ENCODE measurements at places on chromosomes 5 and 9. TPM values are rescaled to one million over a fixed set of nuclear protein-coding genes. Genes with fewer than 3 reads are reported as not detected.
A peak's percentile ranks its signal among the peaks of the same experiment; 100 is the strongest.

GRCh38 chr5:172544371-172545095, 90.2 kb upstream of the SH3PXD2B start:
- DNase-seq = peak; percentile 92

DNA sequence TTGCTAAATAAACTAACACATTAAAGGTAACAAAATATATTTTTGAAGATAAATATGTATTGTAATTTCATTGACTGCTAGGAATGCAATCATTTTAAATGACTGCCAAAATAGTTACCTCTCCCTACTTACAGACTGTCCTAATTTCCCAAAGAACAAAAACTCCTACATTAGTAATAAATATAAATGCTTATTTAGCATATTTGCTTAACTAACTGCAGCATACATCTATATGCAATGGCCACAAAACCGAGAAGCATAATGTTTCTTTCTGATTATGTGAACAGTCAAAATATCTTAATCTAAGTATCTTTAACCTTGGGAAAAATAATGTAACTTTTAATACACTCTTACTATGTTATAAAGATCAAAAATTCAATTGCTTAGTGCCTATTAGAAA, 431.7 kb downstream of the HCN1 start:
- DNase-seq = no peak

Gene MARCOL
- total RNA-seq = not detected

- DNase-seq = no peak
These were observed 433.7 kb upstream of the ACO1 start for GRCh38 chr9:31950756-31951155.

Gene PCAT7
- not detected for total RNA-seq

DNA sequence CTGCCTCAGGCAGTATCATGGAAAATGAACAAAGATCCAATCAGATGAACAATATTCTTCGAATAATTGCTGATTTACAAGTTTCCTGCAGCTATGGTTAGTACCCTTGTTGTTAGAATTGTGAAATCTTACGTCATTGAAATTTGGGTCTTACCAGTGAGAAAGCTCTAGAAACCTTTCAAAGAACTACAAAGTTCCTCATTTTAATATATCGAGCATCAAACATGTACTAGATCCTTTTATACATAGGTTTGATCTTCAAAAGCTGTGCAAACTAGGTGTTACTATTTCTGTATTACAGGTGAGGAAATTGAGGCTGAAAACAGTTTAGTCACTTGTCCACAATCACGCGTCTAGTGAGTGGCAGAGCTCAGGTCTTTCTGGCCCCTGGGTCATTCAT, 43.7 kb upstream of the ANGPTL2 start:
- DNase-seq = no peak

Gene WNT8A
- total RNA-seq = not detected

DNA sequence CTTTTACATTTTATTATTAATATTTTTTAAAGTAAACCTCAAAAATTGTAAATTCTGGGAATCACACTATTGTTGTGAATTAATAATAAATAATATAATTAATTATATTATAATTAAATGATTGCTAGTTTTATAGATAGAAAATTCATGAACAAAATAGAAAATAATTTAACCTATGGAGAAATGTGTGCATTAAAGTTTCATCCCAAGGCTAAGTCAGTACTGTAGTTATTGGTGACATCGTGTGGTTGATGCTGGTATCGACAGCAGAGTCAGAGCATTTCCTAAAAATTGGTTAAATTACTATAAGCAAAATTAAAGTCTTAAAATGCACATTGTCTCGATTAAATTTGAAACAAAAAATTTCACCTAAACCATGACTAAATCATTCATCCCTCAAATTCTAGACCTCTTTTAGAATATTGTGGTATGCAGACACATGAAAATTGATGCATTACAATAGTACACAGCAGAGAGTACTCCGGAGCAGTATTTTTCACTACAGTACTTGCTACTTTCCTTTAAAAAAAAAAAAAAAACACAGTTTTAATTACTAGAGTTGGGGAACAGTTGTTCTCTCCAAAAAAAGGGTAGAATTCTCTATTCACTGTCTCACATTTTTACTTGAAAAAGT, 73.9 kb downstream of the RORB start:
- peak; percentile 59 for DNase-seq

DNA sequence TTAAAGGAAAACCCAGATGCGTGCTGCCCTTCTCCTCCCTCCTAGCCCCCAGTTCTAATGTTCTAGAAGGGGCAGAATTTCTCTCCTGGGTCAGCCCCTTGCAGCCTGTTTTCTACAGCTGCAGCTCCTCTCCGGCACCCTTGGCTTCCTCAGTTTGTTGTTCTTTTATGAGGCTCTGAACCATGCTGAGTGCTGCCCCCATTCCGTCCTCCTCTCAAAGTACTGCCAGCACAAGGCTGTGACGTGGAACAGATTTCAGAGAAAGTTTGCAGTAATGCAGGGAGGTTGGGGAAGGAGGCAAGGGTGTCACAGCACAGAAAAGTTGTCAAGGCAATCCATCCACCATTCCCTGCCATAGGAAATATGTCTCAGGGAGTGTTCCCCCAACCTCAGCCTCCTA, 63.3 kb downstream of the RGS3 start:
- no peak for DNase-seq

Measured in tongue (tissue), 3 donors.